Right lobe of liver (tissue), 6 donors: ENCODE measurements at places on chromosomes 2 and 18.

DNA sequence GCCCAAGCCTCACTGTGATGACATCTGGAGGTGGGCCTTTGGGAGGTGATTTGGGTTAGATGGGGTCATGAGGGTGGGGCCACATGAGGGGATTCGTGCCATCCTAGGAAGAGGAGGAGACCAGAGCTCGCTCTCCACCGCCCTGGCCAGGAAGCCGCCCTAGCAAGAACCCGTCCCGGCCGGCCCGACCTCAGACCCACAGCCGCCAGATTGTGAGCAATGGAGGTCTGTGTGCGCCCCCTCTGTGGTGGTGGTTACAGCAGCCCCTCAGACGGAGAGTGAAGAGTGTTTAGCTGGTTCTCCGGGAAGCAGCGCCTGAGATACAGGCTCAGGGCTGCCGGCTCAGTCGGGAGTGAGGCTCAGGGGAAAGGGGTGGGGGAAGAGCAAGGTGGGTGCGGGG is 83.3 kb downstream of the RTP5 start:
- no peaks in the 10 kb centered on the region for H3K27me3 ChIP-seq
- H3K4me3 ChIP-seq: no peak overlapping the region
- H3K4me1 ChIP-seq: no peaks in the 10 kb centered on the region
- DNase-seq: no peak
- H3K36me3 ChIP-seq: no peaks in the 10 kb centered on the region
- no peak overlapping the region for H3K27ac ChIP-seq

- peaks cover 4% of the 10 kb centered on the region for H3K4me1 ChIP-seq
- H3K36me3 ChIP-seq: no peaks in the 10 kb centered on the region
- no peaks in the 10 kb centered on the region for H3K27me3 ChIP-seq
- H3K4me3 ChIP-seq: no peak overlapping the region
- no peak overlapping the region for H3K27ac ChIP-seq
- DNase-seq: no peak
Measured at GRCh38 chr2:62409442-62409841, 96.6 kb downstream of the TMEM17 start.

DNA sequence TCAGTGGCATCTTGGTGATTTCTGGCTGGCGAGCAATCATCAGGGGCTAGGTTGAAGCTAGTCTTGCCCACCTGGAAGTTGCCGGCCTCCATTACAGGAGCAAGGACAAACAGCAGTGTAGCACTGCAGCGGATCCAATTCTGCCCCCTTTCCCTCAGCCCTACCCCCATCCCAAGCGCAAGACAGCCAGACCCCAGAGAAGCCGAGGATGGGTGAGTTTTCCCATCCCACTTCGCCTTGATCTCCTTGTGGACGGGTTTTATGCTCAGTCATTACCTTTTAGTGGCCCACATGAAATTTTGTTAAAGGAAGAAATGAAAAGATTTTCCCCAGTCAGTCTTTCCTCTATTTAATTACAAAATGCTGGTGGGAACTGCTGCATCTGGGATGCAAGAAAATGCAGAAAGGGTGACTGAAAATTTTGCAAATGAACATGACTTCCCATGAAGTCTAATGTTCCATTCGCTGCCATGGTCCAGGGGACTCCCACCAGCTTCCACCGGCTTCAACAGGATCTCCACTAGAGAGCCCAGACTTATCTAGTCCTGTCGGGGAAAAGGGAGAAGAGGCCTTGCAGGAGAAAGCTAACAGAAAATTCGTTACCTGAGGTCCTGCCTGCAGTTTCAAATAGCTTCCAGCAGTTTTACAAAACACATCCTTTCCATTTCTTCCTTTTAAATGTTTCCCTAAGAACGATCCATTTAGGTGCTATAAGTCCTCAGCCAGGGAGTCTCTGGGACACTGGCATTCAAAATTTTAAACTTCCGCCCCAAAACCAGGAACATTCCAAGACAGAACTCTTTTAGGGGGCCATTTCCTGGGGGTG is 1.9 kb upstream of the HOXD9 start:
- no peak overlapping the region for H3K4me3 ChIP-seq
- DNase-seq: no peak
- H3K27ac ChIP-seq: no peak overlapping the region
- no peaks in the 10 kb centered on the region for H3K36me3 ChIP-seq
- peaks cover 88% of the 10 kb centered on the region for H3K27me3 ChIP-seq
- no peaks in the 10 kb centered on the region for H3K4me1 ChIP-seq

- H3K36me3 ChIP-seq: no peaks in the 10 kb centered on the region
- H3K4me3 ChIP-seq: no peak overlapping the region
- H3K27me3 ChIP-seq: peaks cover 4% of the 10 kb centered on the region
- DNase-seq: no peak
- H3K27ac ChIP-seq: no peak overlapping the region
- H3K4me1 ChIP-seq: no peaks in the 10 kb centered on the region
Measured at GRCh38 chr18:901761-902160, 2.9 kb upstream of the ADCYAP1 start.

DNA sequence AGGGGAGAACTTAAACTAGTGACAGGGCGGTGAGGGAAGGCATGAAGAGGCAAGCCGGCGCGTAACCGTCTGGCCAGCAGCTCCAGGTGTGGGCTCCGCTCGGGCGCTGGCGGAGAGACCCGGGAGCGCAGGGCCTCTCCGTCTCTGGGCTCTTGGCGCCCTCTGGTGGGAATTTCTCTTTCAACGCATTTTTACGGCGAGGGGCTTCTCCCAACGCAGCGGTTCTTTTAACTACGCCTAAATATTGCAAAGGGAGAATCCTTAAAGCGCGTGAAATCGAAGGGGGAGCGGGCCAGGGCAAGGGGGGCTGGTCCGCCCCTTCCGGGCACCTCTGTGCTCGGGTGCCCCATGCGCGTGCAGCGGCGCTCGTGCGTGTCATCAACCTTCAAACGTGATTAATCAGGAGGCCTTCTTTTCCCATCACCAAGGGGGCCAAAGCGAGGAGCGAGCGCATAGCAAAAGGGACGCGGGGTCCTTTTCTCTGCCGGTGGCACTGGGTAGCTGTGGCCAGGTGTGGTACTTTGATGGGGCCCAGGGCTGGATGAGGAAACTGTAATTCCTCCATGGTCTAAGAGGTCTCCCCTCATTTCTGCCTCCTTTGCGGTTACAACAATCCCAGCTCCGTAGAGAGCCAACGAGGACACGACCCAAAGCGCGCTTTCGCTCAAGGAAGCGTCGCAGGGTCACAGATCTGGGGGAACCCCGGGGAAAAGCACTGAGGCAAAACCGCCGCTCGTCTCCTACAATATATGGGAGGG is 762 bp upstream of the GAD1 start:
- no peaks in the 10 kb centered on the region for H3K36me3 ChIP-seq
- H3K27me3 ChIP-seq: peaks cover 66% of the 10 kb centered on the region
- H3K4me1 ChIP-seq: peaks cover 41% of the 10 kb centered on the region
- H3K4me3 ChIP-seq: peak overlapping the region; percentile 39

DNA sequence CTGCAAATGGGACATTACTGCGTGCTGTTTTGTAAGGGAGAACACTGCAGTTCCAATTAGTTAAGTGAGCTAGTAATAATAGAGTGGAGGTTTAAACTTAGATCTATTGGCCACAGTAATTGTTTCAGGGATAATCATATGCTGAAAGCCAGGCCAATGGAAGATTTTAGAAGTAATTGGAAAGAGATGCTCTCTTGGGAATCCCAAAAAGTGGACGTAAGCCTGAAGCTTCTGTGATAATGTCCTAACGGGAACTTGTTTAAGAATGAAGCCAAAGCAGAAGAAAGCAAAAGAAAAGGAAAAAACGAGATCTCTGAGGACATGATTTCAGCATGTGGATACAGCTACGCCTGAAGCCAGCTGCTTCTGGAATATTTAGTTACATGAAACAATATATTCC is 594.6 kb downstream of the SLC4A3 start:
- no peaks in the 10 kb centered on the region for H3K36me3 ChIP-seq
- DNase-seq: no peak
- no peak overlapping the region for H3K27ac ChIP-seq
- H3K4me3 ChIP-seq: no peak overlapping the region

GRCh38 chr2:176997074-176997791 is 215.4 kb upstream of the HNRNPA3 start:
- H3K4me3 ChIP-seq: no peak overlapping the region
- no peaks in the 10 kb centered on the region for H3K27me3 ChIP-seq
- H3K36me3 ChIP-seq: no peaks in the 10 kb centered on the region
- H3K4me1 ChIP-seq: no peaks in the 10 kb centered on the region
- no peak overlapping the region for H3K27ac ChIP-seq

DNA sequence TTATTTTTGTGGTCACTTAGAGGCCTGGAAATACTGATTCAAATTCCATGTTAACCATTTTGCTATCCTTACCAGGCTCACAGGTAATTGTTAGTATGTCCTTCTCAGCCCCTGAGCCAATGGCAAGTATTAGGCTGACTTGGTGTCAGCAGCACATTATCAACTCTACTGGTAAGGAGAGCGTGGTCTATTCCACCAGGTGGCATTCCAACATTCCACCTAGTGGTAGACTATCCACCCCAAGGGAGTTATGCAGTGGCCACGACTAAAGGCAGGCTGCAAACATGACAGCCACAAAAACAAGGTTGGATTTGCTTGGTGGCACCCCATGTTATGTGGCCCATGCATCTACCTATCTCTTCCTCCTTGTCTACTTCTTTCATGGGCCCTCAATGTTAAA is 31.8 kb upstream of the GCC2 start:
- no peaks in the 10 kb centered on the region for H3K4me1 ChIP-seq
- no peaks in the 10 kb centered on the region for H3K36me3 ChIP-seq
- no peak overlapping the region for H3K27ac ChIP-seq
- no peaks in the 10 kb centered on the region for H3K27me3 ChIP-seq
- no peak for DNase-seq
- H3K4me3 ChIP-seq: no peak overlapping the region

- no peaks in the 10 kb centered on the region for H3K27me3 ChIP-seq
- peak overlapping the region; percentile 52 for H3K27ac ChIP-seq
- H3K4me1 ChIP-seq: no peaks in the 10 kb centered on the region
- no peak for DNase-seq
- peak overlapping the region; percentile 53 for H3K4me3 ChIP-seq
- H3K36me3 ChIP-seq: no peaks in the 10 kb centered on the region
Measured at GRCh38 chr2:238202326-238203093, 985 bp downstream of the ILKAP start.

GRCh38 chr2:44250376-44250775 is 24.9 kb upstream of the SLC3A1 start:
- no peaks in the 10 kb centered on the region for H3K4me1 ChIP-seq
- no peak overlapping the region for H3K27ac ChIP-seq
- no peak for DNase-seq
- H3K27me3 ChIP-seq: no peaks in the 10 kb centered on the region

DNA sequence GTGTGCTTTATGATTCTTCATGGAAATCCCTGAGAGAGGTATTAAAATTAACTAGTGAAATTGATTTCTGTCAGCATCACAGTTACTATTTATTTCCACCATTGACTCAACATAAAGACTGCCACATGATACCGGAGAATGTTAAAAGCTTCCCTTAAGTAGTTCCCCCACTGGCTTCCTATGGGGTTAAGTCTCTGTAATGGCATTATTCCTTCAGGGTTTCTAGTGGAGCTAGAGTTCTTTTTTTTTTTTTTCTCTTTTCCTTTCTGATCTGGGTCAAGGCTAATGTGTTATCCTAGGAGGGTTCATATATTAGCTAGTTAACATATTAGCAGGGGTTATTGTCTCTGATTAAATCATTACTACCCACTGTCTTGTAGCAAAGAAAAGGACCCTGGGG is 1919.1 kb upstream of the PIK3C3 start:
- H3K4me3 ChIP-seq: no peak overlapping the region
- no peaks in the 10 kb centered on the region for H3K4me1 ChIP-seq
- H3K27ac ChIP-seq: no peak overlapping the region
- H3K36me3 ChIP-seq: no peaks in the 10 kb centered on the region
- no peaks in the 10 kb centered on the region for H3K27me3 ChIP-seq

DNA sequence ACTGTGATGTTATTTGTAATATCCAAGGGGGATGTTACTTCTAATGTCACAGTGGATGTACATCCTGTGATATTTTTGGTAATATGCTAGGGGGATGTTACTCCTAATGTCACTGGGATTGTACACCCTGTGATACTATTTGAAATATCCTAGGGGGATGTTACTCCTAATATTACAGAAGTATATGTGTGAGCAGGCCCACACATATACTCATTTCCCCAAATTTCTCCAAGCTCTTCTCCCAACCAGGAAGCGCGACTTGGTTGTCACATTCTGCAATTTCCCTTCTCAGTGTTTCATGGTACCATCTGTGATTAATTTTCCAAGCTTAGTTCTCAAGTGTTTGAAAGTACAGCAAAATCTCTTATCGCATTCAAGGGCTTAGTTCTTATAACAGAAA is 29.5 kb upstream of the CHN1 start:
- H3K27ac ChIP-seq: no peak overlapping the region
- H3K4me1 ChIP-seq: no peaks in the 10 kb centered on the region
- no peaks in the 10 kb centered on the region for H3K27me3 ChIP-seq
- no peak for DNase-seq
- no peak overlapping the region for H3K4me3 ChIP-seq

DNA sequence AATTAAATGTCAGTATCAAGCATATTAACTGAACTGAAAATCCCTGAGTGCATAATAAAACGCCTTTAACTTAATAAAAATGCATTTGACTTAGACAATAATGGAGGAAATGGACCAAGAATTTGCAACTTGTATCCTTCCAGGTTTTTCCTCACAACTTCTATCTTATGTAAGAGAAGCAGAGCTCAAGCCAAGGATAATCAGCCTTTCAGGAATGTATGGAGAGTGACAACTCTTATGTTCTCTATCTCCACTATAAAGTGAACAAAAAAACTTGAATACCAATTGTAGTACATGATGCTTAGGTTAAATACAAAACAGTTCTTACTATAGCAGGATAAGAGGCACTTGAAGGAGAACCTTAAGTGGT is 64.8 kb upstream of the CYP26B1 start:
- no peak for DNase-seq
- no peaks in the 10 kb centered on the region for H3K4me1 ChIP-seq
- no peaks in the 10 kb centered on the region for H3K27me3 ChIP-seq
- H3K27ac ChIP-seq: no peak overlapping the region
- H3K4me3 ChIP-seq: no peak overlapping the region

- no peak overlapping the region for H3K4me3 ChIP-seq
- H3K36me3 ChIP-seq: no peaks in the 10 kb centered on the region
- no peak for DNase-seq
- no peaks in the 10 kb centered on the region for H3K27me3 ChIP-seq
Measured at GRCh38 chr2:221535824-221536223, 36.3 kb downstream of the EPHA4 start.

- DNase-seq: no peak
- H3K4me3 ChIP-seq: no peak overlapping the region
- no peaks in the 10 kb centered on the region for H3K27me3 ChIP-seq
- no peak overlapping the region for H3K27ac ChIP-seq
Measured at GRCh38 chr2:239891698-239892097, 133.4 kb downstream of the NDUFA10 start.

GRCh38 chr18:61400716-61401115 is 67.5 kb downstream of the CDH20 start:
- no peak overlapping the region for H3K4me3 ChIP-seq
- DNase-seq: no peak
- no peaks in the 10 kb centered on the region for H3K27me3 ChIP-seq
- no peaks in the 10 kb centered on the region for H3K36me3 ChIP-seq
- no peaks in the 10 kb centered on the region for H3K4me1 ChIP-seq

- no peak overlapping the region for H3K27ac ChIP-seq
- peak overlapping the region; percentile 43 for H3K4me3 ChIP-seq
- DNase-seq: peak; percentile 62
- H3K36me3 ChIP-seq: no peaks in the 10 kb centered on the region
- no peaks in the 10 kb centered on the region for H3K4me1 ChIP-seq
Measured at GRCh38 chr2:165573534-165574461, 104.3 kb downstream of the CSRNP3 start.

- H3K4me1 ChIP-seq: no peaks in the 10 kb centered on the region
- H3K36me3 ChIP-seq: no peaks in the 10 kb centered on the region
- H3K27me3 ChIP-seq: no peaks in the 10 kb centered on the region
- H3K27ac ChIP-seq: no peak overlapping the region
Measured at GRCh38 chr2:74856599-74856998, 22.7 kb downstream of the HK2 start.
